ENCODE measurements at places on chromosomes 3 and 15.

DNA sequence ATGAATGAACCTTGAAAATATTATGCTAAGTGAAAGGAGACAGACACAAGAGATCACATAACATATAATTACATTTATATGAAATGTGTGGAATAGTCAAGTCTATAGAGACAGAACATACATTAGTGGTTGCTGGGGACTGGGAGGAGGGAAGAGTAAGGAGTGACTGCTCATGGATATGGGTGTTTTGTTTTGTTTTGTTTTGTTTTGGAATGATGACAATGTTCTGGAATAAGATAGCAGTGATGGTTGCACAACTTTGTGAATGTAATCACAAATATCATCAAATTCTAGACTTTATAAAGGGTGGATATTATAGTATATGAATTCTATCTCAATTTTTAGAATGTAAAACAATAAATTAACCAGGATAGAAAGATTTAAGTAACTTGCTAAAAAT is 57.4 kb upstream of the PHLDB2 start:
- DNase-seq, result peak; percentile 49

GRCh38 chr15:35810007-35810406 is 264.0 kb upstream of the DPH6 start:
- no peak for DNase-seq

GRCh38 chr3:70464876-70465275 is 152.4 kb upstream of the MDFIC2 start:
- no peak for DNase-seq

DNA sequence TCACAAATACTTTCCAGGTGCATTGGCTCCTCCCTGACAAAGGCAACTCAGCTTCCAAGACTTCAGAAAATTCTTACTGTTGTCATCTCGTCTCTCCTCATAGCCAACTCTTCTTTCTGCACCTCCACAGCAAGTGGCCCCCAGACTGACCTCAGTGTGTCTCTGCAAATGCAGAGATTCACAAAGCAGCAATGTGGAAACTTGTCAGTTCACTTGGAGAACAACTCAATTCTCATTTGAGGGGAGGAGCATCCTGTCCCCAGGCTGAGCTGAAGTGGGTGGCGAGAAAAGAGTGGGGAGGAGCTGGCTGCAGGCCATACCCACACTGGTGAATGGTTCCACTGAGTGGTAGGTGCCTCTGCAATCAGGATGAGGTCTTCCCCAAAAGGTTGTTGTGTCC is 248.7 kb upstream of the IL12A start:
- no peak for DNase-seq

DNA sequence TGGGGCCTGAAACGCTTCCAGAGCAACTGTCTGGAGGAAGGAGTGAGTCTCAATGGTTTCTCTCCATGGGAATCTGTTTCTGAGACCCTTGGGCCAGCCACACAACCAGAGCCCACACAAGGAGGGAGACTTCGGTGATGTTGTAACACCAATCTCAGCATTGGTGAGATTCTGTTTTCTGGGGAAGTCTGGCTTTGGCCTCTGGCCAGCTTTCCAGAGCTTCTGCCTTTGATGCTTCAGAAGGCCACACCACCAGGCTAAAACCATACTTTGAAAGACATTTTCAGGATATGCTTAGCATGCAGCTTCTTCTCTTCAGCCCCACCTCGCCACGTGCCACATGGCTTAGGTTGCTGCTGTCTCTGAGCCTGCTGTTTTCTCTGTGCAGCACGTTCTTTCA is 3.6 kb upstream of the EEFSEC start:
- DNase-seq, result no peak

DNA sequence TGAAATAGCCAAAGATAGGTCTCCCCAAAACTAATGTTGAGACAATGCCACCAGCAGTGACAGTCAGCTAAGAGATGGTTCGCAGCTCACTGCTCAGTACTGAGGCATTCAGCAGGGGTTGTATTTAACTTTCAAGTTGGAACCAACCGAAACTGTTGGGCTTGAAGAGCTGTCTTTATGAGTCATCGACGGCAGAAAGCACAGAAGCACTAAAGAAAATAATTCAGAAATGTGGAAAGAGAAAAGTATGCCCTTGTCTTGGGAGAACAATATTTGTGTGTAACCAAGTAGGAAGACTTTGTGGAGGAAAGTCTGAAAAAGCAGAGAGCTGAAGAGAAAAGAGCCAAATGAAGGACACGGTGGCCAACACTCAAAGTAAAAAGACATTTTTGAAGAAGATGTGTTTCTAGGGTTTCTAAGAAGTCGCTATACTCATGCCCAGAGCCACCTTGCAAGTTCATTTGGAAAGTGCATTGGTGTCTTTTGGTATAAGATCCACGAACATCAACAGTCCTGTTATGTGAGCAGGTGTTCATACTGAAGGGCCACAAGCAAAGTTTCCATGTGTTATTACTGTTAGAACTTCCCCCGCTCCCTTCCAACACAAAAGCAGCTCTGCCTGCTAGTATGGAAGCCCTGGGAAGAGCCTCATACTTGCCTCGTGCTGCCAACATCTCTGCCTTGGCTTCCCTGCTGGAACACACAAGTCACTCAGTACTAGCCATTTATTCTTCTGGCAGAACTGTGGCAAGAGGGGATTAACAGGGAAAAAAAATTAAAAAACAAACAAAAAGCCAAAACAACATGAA is 4.1 kb upstream of the RARB start:
- peak; percentile 49 for DNase-seq

DNA sequence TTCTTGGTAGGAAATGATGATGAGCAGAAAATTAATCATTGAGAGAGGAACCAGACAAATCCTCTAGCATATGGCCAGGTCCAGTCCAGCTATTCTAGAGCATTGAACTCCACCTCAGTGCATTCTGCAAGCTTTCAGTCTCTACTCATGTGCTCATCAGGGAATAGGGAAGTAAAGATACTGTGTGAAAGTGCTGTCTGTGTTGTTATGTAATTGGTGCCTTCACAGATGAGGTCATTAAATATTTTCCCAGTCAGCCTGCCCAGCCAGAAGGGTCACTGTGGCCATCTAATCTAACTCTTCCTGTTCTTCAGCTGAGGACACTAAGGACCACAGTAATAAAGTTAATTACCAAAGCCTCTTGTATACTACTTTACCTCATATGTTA is 28.2 kb downstream of the C3orf62 start:
- no peak for DNase-seq

GRCh38 chr15:38886315-38887163 is 321.9 kb upstream of the RASGRP1 start:
- peak; percentile 74 for DNase-seq

DNA sequence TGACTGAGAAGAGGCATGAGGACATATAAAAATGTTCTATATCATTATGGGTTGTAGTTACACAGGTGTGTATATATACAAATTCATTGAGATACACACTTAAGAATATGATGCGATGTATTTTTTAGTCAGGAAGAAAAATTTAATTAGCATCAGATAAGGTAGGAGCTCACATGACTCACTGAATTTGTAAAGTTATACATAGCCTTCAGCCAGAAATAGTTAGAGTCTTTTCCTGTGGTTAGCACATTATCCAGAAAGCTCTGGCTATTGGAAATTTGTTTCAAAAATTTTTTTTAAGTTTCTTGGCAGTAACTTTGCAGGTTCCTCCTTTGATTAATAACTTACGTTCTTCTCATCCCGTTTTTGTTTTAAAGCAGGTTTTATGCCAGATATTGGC is 88.6 kb downstream of the STT3B start:
- DNase-seq, result no peak

- DNase-seq, result peak; percentile 61
Measured at GRCh38 chr15:62909257-62909656, 133.3 kb upstream of the TPM1 start.

DNA sequence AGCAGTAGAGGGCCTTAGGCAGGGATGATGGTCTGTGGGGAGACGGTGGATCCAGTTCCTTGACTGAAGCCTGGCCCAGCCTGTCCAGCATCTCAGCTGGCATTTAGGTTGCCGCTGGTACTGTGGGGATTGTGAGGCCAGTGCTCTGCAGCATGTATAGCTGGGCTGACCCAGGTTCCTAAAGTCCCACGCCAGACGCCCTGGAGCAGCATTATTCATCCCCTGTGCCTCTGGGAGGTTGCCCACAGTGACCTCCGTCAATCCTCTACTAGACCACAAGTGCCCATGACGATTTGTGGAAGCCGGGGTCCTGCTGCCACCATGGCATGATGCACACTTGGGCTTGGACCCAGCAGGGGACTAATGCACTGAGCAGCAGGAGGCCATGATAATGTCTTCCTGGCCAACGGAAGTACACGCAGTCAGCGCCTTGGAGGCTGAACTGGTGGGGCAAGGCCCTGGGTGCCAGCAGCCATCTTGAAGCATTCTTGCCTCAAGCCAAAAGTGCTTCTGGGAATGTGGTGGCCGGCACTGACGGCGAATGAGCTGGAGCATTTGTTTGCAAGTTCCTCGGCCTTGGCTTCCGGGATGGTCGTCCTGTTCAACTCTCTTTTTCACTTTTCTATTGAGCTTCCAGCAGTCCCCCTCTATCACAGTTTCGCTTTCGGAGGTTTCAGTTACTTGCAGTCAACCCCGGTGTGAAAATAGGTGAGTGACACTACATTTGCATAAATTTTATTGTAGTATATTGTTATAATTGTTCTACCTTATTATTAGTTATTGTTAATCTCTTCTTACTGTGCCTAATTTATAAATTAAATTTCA is 949.4 kb downstream of the ROBO1 start:
- no peak for DNase-seq

DNA sequence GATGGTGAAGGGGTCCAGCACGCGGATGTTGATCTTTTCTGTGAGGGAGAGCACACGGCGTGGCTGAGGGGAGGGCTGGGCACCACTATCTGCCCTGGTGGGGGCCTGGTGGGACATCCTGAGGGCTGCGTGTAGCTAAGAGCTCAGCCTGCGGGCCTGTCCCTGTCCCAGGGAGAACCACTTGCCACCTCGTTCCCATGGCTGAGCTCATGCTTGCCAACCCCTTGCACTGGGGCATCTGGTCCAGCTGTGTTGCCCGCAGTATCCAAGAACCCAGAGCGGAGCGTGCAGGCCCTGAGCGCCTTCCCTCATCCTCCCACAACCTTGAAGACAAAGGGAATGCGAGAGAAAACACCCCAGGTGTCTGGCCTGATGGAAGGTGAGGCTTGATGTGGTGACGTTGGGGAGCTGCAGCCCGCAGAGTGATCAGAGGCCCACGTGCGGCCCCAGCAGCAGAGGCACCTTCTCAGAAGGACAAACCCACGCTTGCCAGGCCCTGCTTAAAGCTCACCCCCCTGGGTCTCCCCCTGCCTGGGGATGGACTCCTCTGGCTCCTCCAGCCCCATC is 28.9 kb downstream of the TKT start:
- DNase-seq, result no peak

DNA sequence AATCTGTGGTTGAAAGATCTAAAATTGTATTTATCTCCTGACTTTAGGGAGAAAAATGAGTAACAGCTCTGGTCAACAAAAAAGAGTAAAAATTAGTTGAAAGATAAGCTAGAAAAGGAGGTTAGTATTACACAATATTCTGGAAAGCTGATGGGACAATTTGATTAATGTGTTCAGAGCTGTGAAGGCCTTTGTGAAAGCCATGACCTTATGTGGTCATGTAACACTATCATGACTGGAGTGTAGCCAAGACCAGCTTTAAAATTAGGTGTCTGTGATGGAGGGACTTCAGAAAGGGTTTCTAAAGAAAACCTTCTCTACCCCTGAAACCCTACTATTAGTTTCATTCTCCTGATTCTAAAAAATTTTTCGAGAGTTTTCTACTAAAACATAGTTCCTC is 127.2 kb downstream of the NFKBIZ start:
- peak; percentile 68 for DNase-seq

GRCh38 chr3:69719587-69720122 is 19.6 kb upstream of the MITF start:
- DNase-seq, result no peak

GRCh38 chr15:94069844-94070243 is 161.5 kb upstream of the MCTP2 start:
- DNase-seq, result no peak

DNA sequence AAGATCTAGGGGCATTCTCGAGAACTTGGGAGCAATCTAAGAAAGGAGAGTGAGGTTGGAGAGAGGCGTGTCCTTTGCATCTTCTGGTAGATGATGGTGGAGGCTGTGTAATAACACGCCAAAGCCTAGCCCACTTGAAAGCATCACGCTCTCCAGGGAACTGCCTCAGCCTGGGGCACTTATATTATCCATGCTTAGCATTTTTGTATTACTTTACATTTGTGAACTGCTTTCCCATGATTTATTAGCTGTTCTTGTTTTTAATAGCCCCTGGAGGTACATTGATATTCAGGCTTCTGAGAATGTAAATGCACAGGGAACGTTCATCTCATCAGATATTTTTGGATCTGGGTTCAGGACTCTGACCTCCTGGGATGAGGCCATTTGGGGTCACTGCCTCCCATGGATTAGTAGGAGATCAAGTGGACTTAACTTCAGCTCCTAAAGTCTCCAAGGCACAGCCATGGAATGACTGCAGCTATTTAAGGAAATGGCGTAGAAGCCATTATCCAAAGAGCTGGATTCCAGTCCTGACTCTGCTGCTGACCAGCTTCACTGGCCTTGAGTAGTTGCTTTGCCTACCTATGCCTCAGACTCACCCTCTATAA is 124.9 kb downstream of the LPP start:
- no peak for DNase-seq

DNA sequence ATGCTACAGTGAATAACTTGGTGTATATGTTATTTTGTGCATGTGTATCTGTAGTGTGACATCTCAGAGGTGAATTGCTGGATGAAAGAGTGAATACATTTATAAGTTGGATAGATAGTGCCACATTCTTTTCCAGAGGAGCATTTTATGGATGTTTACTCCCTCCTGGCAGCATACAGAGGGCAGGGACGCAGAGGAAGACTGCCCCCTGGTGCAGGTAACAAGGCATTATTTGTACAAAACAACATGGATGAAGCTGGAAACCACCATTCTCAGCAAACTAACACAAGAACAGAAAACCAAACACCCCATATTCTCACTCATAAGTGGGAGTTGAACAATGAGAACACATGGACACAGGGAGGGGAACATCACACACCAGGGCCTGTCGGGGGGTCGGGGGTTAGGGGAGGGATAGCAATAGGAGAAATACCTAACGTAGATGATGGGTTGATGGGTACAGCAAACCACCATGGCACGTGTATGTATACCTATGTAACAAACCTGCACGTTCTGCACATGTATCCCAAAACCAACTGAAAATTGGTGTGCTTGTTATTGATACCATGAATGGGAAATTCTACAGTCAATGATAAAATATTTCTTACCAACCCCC is 57.9 kb upstream of the CTXND1 start:
- peak; percentile 25 for DNase-seq

- DNase-seq, result no peak
Measured at GRCh38 chr15:99545605-99546004, 20.2 kb upstream of the MEF2A start.

GRCh38 chr3:13655061-13655913 is 106.4 kb downstream of the FBLN2 start:
- no peak for DNase-seq

DNA sequence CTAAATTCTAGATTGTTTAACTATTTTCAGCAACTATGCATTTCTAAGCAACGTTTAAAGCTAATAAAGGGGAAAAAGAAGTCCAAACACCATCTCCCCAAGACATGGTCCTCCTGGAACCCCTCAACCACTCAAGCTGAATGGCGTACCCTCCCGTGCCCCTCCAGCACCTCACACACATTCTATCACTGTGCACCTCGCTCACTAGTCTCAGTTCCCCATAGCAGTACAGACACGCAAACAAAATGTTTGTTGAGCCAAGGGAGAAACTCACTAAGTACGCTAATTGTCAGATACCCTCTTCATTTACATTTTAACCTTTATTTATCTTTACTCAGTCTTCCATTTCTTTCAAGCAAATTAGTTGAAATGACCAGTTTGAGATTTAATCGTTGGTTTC is 48.8 kb downstream of the ACAP2 start:
- DNase-seq, result no peak

Measured in LHCN-M2 (cell line).